B cell (primary cell): ENCODE measurements at places on chromosomes 7 and 10.

DNA sequence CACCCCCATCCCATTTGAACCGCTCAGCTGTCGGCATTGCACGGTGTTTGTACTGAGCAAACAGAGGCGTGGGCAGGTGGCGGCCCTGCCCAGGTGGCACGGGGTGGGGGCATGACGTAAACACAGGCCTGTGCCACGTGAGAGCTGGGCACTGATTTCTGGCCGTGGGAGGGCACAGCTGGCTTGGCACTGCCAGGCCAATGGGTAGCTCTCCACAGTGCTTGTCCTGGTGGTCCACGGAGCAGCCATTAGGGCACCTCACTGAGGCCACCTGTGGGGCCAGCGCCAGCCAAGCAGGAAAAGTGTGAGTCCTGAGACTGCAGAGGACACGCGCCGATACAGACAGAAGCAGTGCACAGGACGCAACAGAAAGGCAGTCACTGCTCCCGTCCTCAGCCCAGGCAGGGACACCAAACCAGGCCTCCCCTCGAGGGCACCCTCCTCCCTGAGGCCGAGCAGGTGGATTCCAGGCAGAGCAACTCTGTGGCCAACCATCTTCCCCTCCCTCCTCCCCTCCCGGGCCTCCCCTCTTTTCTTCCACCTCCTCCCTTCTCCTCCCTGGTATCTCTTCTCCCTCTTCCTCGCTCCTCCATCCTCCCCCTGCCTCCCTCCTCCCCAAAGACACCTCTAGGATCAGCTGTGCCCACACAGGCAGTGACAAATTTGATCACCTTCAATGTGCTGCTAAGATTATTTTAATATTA, 258.7 kb downstream of the ELFN1 start:
- DNase-seq: no peak

DNA sequence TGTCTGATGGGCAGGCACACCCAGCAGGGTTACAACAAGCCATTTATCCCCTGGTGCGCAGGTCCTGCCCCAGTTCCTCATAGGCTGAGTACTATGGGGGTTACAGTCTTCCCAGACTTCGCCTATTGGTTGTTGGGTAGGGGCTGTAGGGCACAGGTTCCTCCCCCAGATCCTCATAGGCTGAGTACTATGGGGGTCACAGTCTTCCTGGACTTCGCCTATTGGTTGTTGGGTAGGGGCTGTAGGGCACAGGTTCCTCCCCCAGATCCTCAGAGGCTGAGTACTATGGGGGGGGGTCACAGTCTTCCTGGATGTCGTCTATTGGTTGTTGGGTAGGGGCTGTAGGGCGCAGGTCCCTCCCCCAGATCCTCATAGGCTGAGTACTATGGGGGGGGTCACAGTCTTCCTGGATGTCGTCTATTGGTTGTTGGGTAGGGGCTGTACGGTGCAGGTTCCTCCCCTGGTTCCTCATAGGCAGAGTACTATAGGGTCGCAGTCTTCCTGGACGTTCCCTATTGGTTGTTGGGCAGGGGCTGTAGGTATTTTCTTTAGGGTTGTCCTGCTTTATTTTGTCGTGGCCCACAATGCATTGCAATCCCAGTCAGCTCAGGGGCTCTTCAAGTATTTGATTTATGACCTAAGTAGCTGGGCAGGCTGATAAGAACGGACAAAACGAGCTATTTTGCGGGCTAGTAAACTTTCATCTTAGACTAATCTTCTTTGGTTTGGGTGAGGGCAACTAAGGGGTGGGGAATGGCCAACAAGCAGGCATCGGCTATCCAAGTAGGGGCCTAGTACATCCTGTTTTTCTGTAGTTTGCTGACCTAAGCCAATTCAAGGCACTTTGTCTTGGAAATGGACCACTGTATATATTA, 3.4 kb downstream of the LRRC27 start:
- DNase-seq: peak; percentile 72

GRCh38 chr10:45239642-45240041, 75.8 kb downstream of the OR13A1 start:
- DNase-seq: no peak

DNA sequence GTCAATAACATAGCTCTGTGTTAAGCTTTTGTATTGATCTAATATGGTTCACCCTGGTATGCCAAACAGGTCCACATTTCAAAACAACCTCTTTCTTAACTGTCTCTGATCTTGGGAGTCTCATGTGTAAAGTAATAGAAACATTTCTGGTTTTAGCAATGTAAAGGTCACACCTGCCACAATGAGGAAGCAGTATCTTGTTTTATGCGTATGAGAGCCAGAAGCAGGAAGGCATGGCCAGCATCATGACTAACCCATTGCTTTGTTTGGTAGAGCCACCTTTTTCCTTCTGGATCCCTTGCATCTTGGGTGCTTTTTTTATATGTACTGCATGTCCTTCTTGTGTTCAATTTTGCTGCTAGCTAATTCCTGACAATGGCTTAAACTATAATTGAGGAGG, 411.3 kb upstream of the SEMA3C start:
- DNase-seq: no peak

- no peak for DNase-seq
Measured at GRCh38 chr10:106582291-106582690, 582.2 kb downstream of the SORCS1 start.
